NCI-H524 (cell line): ENCODE measurements at places on chromosomes 4 and X.

DNA sequence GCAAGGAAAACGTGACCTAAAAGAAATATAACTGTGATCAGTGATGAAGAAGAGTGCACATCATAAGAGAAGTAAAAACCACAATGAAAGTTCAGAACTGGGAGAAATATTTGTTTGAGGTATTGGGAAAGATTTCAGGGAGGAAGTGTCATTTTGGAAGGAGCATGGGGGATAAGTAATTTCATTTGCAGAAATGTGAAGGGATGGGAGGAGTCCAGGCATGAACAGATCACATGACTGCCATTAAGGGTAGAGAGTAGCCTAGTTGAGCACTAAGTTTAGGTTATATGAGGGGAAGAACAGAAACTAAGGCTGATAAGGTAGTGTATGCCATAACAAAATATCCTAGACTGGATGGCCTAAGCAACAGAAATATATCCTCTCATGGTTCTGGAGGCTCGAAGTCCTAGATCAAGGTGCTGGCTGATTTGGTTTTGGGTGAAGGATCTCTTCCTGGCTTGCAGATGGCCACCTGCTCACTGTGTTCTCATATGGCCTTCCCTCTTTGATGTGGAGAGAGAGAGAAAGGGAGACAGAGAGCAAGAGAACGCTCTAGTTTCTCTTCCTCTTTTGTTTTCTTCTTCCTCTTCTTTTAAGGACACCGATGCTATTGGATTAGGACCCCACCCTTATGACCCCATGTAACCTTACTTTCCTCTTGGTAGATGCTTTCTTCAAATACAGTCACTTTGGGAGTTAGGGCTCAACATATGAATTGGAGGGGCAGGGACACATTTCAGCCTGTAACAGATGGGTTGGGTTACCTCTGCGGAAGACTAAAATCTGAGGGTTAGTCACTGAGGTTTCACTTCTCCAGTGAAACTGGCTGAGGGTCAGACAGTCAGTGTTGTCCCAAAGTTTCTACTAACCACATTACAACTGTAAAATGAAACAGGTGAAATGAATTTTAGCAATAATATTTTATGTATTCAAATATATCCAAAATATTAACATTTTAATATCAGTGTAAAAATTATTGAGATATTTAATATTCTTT, 77.9 kb downstream of the EGF start:
- no peak for DNase-seq

DNA sequence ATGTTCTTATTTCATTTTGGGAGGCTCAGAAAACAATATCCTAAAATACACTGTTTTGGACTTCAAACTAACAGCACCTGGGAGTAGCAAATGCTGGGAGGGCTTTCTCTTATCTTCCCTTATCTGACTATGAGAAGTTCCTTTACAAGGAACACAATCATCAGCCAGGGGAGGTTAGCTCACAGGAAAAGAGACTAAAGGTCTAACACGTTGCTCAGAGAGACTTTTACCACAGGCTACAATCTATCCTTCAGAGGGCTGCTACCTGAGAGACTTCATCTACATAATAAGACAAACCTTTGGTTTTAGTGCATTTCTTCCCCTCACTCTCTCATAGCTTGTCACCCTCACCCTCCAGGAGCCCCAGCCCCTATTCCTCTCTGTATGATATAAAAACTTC, 35.8 kb downstream of the MEPE start:
- DNase-seq, result no peak

DNA sequence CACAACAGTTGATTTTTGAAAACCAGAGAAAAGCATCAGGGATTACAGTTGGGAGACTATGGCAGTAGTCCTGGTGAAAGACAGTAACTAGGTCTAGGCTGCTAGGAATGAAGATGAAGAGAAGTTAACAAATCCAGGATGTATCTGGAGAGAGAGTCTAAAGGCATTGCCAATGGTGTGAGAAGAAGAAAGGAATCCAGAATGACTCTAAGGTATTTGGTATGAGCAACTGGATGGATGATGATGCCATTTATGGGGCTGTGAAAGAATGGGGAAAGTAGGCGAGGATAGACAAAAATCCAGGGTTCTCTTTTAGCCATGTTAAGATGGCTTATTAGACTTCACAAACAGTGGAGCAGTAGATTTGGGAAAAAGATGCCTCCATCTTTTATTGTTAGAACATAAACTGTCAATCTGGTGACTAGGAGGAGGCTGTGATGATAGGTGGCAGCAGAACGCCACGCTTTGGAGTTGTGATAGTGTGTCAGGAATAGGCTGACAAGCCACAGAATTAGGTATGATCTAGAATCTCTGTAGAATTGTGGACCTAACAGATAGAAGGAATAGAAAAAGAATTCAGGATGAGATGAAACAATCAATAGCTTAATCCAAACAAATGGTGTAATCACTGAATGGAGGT, 27.3 kb upstream of the JADE1 start:
- no peak for DNase-seq

DNA sequence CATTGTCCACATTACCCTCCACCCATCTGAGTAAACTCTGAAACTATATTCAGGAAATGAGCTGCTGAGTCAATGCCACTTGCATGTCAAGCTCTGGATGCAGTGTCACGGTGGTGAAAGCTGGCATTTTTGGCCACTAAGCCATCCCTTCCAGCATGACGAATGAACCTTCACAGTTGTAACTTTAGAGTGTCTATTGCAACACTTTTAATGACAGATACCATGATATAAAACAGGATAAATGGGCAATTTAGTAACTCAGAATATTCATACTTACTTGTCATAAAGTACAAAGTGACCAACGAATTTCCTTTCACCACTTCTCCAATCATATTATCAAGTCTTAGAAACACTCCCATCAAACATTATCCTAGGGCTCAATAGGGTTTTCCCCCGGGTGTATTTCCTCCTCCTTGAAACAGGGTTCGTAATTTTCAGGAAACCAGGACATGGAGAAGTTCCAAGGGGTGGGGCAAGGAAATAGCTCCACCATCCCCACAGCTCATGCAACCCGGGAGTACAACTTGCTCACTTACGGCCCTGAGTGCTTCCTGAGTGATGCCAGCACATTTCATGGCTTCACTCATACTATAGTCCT, 73.1 kb downstream of the MTHFD2L start:
- DNase-seq, result no peak

GRCh38 chr4:110533940-110534339, 58.0 kb downstream of the ENPEP start:
- no peak for DNase-seq

DNA sequence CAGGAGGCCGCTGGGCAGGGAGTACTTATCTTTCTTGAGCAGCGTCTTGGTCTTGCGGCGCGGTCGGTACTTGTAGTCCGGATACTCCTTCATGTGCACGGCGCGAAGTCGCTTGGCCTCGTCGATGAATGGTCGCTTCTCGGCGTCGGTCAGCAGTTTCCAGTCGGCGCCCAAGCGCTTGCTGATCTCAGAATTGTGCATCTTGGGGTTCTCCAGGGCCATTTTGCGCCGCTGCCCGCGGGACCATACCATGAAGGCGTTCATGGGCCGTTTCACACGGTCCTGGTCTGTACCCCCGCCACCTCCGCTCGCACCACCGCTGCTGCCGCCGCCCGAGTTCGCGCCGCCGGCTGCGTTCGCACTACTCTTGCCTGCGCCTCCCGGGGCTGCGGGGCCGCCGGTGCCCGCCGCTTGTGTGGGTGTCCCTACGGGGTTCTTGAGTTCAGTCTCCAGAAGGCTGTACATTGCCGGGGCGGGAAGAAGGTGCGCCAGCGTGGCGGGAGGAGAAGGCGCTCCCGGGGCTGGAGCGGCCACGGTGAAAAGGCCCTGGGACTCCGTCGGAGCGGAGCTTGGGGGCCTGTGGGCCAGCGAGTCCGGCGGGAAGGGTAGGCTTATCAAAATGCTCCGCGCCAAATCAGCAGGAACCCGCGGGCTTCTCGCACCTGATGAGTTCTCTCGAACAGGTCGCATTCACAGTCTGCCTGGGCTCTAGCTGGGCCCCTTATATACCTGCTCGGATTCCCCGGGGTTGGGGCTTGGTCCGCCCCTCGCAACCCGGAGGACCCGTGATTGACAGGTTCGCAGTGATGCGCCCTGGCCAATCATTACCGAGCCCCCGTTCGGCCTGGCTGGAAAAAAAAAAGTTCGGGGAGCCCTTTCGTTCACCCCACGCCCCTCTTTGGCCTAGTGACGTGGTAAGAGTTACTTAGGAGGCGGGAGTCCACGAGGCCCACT, at the start of gene SOX3:
Gene SOX3, minus strand, starts transcription at position 699 of the 954 bp plus-strand sequence. Its CDS starts 9 bp downstream, at position 690.
- peak; percentile 57 for DNase-seq

DNA sequence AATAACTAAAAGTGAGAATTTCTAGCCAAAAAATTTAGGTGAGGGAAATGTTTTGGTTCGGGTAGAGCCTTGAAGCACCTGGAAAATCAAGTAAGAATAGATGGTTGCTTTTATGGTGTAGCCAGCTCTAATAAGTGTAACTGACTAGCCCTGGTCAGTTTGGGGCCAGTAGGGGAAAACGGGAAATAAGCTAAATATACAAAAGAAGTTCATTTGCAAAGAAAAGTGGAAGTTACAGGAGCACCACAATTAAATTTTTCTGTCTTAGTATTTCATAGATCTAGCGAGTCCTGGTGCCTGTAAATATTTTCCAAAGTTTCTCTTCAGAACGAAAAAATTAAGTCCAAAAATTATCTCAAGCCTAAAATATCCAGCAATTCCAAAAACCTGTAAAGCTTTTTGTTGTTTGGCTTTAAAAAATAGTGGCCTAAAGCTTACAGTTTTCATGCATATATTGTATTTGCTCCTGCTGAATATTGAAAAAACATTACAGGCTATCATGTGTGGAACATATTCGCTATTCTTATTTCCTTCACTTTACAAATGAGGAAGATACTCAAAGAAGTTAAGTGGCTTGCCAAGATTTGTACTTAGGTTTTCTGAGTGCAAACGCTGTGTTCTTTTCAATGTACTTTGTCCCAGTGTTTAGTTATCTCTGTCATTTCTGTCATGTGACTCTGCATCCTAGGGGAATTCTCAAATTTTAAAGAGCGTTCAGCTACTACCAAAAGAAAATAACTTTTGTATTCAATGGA, 7.3 kb upstream of the PTPN13 start:
- no peak for DNase-seq

- no peak for DNase-seq
Measured at GRCh38 chr4:128289523-128290158, 2.0 kb upstream of the PGRMC2 start.

DNA sequence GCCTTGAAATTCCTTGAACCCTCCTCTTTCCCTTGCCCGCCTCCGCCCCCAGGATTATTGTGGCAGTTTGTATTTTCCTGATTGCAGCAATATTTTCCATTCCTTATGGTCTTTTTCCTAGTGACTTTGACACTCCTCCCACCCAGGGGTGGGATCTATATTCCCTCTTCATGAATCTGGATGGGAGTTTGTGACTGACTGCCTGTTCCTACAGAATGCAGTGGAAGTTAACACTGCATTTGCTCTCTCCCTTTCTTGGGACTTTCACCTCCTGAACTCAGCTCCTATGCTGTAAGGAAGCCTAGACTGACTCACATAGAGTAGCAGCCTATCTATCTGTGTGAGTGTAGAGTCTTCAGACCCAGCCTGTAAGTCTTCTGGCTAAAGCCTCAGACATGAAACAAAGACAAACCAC, 2.2 kb downstream of the FUNDC2 start:
- DNase-seq, result no peak

DNA sequence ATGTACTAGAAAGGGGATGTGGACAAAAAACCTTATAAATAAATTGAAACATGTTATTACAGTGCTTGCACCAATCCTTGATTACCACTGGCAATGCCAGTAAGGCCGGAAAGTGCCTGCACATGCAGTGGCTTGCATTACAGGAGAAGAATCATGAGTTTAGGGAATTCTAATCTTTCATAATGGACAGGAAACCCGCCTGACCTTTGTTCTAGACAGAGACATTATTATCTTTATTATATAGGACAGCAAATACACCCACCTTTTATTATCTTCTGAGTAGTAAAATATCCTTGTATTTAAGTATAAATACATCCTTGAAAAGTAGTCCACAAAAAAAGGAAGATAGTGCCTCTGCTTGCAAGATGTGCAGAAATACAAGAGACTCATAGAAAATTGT, 379.9 kb upstream of the LCORL start:
- no peak for DNase-seq

- DNase-seq, result no peak
Measured at GRCh38 chr4:122700178-122700725, 32.3 kb upstream of the BBS12 start.

DNA sequence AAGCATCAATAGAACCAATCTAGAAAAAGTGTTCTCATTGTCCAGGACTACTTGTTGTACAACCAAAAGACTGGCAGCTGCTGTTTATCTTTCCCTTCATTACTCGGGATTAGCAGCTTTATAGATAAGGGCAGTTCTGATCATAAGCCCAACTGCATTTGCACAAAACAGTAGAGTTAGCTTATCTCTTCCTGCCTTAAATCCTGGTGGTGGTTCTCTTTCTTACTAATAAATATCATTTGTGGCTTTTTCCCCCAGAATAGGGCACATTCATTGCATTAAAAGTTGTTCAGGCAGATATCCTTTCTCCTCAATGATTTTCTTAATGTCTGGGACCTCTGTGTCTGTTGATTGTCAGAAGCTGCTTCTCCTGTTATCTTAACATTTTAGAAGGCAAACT, 20.2 kb upstream of the RRAGB start:
- DNase-seq, result no peak

DNA sequence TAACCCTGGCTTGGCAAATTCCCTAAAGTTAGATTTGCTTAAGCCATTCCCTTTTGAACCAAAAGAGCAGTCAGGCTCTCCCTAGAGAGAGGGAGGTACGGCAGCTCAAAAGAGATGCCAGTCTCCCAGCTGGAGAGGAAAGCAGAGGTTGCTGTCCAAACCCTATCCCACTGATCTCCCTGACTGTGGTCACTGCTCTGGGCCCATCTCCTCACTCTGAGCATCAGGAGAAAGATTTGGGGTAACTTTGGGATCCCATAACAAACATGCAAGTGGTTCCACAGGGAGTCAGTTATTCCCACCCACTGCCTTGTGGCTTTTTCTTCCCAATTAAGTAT, 17.1 kb downstream of the ACSL1 start:
- DNase-seq, result no peak

GRCh38 chr4:169070071-169070894, 60.2 kb upstream of the CBR4 start:
- peak; percentile 1 for DNase-seq

GRCh38 chrX:150935467-150935866, 37.0 kb upstream of the CD99L2 start:
- peak; percentile 62 for DNase-seq

DNA sequence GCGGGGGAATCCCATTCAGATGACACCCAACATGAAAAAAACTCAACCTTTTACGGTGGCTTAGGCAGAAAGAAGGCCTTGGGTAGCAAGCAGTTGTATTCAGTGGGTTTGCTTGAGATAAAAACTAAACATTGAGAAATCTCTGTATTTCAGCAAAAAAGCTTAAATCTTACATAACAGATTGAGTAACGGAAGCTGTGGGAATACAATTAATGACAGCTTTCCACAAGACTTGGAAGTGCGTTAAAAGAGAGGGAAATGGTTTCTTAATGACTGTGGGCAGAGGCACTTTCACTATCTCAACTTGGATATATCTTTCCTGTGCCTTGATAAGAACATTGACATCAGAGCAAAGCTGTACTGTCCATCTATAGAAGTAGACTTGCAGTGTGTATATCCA, 418.5 kb upstream of the HS3ST1 start:
- no peak for DNase-seq
